ENCODE measurements at places on chromosomes 5 and 9.

DNA sequence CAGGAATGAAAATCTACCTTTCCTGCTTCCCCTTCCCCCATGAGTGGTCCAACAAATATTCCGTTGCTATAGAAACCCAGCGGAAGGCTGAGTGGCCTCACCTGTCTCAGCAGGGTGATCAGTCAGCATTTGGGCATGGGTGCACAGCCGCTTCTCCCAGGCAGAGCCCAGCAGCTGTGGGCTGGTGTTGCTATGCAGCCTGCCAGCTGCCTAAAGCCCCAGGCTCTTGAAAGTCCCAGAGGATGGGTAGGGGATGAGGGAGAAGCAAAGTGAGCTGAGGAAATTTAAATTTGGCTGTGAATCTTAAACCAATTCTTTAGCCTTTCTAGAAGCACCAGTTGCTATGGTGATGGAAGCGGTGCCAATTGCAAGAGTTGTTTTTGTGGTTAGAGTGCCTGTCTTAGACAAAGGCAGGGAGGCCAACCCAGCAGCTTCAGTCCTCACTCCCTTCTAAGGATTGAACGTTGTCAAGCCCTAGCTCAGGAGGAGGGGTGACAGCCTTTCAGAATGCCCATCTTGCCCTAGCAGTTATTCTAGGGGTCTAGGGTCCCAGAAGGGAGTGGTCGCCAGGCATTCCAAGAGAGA is 151.5 kb upstream of the PITX1 start:
- DNase-seq = no peak

- no peak for DNase-seq
Observed at GRCh38 chr9:21974722-21975409, 19.3 kb downstream of the CDKN2A start.

DNA sequence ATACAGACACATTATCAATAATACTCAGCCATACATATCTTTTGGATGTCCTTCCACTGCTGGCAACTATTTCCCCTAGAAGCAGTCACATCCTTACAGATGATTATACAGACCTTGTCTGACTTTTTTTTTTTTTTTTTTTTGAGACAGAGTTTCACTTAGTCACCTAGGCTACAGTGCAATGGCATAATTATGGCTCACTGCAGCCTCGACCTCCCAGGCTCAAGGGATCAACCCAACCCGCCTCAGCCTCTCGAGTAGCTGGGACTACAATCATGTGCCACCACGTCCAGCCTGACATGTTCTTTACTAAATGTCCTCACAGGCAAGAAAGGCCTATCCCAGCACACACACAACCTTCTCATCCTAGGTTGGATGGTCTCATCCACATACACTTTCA is 24.0 kb downstream of the NR6A1 start:
- no peak for DNase-seq

GRCh38 chr5:150848271-150848670 is 1.9 kb downstream of the IRGM start:
- DNase-seq = no peak

DNA sequence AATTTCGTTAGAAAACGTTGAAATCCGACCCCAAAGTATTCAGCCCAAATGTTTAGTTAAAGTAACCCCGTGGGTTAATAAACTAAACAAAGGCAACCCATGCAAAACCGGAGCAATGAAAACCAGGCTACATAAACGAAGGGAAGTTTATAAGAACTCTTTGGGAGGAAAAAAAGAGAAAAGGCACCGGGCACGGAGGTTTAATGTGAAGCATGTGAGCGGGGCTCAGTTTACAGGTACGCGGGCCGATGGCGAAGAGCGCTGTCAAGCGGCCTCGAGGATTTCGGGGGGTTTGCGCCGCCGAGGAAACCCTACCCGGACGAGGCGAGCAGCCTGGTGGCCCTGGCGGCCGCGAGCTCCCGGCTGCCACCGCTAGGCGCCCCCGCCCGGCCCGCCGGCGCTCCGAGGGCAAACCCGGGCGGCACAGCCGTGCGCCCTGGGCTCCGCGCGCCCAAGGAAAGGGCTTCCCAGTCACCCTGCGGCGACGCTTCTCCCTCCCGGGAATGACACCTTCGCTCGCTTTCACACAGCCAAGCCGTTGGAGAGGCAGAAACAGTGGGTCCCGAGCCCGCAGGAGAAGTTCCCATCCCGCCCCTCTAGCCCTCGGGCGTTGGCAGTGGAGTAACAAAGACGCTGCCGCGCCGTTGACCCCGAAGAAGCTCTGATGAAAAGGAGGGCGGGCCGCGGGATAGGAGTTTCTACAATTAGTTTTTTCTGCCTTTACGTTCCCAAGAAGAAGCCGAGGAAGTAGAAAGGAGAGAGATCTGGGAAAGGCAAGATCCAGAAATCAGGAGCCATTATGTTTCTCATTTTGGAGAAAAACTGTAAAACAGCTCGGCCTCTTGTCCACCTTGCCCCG is 126.0 kb downstream of the TMEM174 start:
- peak; percentile 68 for DNase-seq

DNA sequence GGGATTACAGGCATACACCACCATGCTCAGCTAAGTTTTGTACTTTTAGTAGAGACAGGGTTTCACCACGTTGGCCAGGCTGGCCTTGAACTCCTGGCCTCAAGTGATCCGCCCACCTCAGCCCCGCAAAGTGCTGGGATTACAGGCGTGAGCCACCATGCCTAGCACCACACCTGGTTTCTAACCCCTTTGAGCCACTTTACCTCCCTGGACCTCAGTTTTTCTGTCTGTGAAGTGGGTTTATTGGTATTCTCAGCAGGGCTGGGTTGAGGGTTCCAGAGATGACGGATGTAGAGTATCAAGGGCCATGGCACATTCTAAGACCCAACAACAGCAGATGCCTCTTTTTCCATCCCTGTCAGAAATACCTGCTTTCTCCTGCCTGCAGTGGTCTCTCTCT is 38.6 kb downstream of the AMBP start:
- no peak for DNase-seq

DNA sequence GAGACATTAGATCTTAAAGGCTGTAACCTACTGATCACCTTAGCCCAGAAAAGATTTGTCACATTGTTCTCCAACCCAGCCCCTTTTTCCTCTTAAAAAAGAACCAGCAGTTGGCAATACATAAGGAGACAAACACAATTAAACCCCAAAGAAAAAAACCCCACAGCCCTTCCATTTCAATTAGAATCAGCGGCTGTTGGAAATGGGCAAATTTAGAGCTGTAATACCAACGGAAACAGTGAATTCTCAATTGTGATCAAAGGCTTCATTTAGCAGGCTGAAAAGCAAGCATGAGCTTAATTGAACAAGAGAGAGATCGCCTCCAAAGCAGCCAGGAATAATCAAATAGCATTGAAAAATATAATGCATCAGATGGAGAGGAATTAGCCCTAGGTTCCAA is 153.6 kb downstream of the FAM114A2 start:
- DNase-seq = no peak

DNA sequence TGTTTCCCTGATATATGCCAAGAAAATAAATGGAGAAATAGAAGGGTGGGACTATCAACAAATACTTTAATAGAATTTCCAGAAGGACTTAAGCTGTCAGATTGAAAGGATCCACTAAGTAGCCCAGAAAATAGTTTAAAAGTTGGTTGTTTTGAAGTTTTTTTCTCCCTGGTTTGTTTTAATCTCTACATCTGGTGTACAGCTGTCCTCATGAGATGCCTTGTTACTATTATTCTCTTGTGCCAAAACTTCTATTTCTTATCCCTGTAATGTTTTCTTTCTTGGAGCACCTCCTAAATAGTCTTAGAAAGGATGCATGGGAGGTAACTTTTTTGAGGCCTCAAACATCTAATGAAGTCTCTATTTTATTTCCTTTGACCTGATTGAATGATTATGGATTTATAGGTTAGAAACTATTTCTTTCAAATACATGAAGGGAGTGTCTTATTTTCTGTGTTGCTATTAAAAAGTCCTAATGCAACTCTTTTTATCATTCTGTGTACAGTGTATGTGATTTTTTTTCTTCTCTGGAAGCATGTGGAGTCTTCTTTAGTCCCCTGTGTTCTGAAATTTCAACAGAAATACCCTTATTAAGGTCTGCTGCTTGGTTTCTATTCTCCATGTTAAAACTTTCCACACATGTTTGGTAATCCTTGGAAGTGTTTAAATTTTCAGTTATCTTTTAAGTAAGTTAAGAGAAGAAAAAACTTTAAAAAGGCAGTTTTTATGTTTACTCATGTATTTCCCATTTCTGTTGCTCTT is 140.0 kb upstream of the CDKN2B start:
- no peak for DNase-seq

- no peak for DNase-seq
Observed at GRCh38 chr5:78627175-78627574, 21.4 kb downstream of the LHFPL2 start.

DNA sequence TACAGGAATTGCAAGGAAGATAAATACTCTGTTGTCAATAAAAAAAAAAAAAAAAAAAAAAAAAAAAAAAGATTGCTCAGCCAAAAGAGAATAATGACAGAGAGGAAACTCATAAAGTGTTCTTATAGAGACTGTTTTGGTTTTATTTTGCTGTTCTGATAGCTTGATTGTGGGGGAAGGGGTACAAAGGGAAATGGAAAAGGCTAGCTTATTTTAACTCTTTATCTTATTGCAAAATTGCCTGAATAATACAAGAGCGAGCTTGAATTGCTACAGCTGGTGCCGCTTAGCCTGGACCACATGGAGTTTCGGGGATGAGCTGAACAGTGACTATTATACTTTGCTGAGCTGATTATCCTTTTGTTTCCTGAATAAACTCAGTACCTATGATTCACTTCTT is 31.0 kb upstream of the SHISAL2B start:
- no peak for DNase-seq

GRCh38 chr5:38468202-38468673 is 88.2 kb downstream of the LIFR start:
- no peak for DNase-seq

DNA sequence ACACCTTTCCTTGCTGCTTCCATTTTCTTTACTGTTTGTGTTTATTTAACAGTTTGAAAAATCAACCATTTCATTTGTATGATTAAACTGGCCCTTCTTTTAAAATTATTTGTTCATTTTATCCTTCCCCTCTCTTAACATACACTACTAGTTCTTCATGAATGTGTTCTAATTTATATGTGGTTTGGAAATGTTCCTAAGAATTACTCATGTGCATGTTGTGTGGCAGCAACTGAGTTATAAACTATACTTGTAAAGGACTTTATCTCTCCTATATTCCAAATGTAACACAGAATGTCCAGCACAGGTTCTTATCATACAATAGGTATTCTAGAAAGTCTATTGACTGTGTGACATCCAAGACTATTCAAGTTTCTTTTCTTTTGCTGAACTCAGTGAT is 358.2 kb upstream of the MEF2C start:
- no peak for DNase-seq

DNA sequence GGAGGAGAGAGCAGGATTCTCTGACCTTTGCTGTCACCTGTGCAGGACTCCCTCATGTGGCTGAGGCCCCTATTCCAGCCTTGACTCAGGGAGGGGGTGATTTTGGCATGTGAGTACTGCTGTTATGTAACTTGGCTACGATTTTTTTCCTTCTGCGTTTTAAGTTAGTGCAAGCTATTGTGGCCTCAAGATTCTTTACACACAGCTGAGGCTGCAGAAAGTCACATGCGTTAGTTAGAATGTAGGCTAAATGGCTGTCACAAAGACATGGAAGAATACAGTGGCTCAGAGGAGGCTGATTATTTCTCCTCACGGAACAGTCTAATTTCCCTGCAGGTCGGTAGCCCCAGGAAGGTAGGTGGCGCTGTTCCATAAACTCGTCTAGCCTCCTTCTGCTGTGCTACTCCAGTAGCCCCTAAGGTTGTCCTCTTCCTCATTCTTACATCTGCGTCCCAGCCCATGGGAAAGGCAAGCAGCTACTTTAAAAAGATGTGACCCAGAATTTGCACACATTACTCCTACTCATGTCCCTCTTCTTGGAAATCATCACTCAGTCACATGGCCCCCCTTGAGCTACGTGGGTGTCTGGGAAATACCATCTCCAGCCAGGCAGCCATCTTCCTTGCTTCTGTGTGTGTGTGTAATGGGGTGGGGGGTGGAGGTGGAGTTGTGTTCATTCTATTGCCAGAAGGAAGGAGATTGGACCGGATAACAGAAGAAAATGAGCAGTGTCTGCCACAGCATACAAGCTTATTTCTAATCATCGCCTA is 486.6 kb downstream of the CCDC171 start:
- DNase-seq = no peak

- DNase-seq = no peak
Observed at GRCh38 chr5:176736931-176737745, 73.2 kb upstream of the UNC5A start.

DNA sequence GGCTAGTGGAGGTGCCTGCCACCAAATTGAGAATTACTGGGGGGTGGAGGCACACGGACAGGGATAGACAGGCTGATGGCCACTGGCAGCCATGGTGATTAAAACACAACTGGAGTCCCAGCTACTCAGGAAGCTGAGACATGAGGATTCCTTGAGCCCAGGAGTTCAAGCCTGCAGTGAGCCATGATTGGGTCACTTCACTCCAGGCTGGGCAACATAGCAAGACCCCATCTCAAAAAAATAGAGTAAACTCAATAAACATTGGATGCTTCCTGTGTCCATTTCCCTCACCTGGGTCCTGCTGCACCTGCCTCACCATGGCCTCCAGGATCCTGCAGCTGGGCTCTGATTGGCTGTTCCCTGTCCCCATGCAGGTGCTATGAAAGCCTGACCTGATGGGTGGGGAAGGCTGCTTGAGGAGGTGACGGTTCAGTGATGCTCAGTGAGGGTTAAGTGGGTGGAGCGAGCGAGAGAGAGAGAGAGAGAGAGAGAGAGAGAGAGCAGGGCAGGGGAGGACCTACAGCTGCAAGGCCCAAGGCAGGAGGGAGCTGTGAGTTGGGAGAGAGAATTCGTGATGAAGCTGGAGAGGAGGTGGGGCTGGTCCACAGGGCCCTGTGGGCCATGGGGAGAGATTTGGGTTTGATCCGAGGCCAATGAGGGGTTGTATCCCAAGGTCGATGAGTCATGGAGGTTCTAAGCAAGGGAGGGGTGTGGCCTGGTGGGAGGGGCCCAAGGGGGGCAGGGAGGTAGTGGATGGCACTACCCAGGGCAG is 36.7 kb upstream of the FUBP3 start:
- DNase-seq = no peak

DNA sequence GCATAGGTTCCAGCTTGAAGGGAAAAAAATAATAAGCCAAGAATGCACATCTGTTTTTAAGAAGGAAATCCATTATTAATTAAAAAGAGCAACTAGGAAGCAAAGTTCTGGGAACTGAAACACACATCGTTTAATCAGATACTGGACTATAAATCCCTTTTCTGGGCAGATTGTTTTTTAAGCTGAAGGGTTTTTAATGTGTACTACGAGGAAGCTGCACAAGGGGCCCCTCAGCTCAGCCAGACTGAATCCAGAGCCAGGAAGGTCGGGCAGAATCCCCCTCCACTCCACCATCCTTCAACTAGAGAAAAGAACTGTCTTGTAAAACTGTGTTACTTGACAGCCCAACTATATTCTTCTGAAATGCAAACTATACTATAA is 49.2 kb downstream of the ROR2 start:
- DNase-seq = no peak

- no peak for DNase-seq
Observed at GRCh38 chr5:125196481-125197111, 450.2 kb upstream of the ZNF608 start.

DNA sequence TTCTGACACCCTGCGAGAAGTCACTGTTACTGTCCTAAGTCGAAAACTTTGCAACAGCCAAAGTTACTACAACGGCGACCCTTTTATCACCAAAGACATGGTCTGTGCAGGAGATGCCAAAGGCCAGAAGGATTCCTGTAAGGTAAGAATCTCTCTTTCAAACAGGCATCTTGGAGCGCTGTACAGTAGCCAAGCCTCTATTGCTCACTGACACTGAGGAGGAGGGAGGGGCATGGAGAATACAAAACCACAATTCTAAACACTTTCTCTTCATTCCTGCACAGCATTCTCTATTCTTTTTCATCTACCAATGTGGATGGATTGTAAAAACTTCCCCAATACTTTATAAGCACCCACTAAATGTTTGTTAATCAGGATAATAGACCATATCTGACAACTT is 7.4 kb downstream of the GZMK start:
- DNase-seq = no peak
